ENCODE measurements at places on chromosomes 3 and 15.

- DNase-seq = no peak
These were observed 1444.5 kb upstream of the CADM2 start for GRCh38 chr3:83514130-83514914.

DNA sequence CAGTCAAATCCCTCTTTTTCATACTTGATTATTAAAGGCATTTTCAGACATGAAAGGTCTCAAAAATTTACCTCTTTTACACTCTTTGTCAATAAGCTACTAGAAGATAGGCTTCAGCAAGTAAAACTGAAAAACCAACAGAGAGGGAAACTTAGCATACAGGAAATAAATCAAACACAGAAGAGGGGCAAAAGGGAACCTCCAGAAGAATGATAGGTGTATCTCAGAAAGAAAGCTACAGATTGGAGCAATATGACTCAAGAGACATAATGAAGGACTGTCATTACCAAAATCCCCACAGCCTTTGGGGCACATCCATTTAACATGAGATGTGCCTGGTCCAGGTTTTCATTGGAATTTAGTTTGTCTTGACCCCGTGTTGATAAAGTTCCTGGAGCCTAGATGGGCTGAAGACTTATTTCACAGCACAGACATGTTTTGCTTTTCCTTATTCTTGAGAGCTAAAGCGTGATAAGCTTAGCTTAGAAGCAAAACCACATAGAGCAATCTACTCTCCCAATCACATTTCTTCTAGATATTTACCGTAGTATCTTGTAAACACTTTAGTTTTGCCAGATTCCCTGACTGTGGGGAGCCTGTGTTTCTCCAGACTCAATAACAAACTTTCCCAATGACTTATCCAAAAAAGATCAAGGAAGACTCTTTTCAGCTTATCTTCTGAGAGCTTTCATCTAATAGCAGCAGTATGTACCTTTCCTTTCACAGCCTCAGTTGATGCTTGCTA is 11.7 kb downstream of the LRRFIP2 start:
- DNase-seq = no peak

DNA sequence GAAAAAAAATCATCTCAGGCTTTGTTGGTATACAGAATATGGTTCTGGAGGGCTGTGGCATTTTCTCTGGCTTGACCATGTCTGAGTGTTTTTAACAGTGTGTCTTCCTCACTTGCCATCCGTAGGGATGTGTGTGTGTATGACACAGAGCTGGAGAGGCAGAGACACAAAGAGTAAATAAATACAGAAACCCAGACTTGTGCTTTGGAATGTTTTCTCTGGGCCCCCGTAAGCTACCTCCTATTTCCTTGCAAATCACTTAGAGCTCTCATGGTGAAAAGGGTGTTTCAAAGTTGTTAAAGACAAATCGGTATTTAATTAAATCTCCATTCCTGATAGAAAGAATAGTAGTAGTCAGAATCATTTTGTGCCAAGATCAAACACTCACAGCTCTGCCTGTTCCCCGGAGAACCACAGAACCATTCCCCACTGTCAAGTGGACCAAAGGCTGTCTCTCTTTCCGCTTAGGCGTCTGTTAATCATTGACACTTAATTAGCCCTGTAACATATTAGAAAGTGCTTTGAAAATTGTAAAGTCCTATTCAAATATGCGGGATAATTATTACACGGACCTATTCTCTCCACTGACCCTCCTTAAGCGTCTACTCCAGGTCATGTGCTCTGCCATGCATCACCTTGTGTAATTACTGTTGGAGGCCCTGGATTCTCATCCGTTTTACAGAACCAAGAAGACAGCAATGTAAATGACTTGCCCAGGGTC is 313.6 kb upstream of the TLE3 start:
- DNase-seq = no peak

GRCh38 chr3:29397406-29397805 is 116.5 kb downstream of the RBMS3 start:
- DNase-seq = no peak

DNA sequence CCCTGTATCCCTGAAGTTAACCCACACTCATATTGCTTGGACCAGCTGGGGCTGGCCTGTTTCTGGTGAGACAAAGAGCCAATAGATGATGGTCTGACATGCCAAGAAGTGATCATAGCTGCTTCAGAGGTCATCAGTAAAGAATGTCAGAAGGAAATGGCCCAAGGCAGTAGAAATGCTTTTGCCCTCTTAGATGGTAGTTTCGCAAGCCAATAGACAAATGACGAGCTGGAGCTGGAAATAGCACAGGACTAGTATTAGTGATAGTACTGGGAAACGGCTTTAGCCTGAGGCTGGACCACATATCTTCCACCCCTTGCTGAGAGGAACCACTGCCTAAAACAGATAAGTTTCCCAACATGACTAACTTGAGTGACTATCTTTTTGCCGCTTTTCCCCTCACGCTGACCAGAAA is 176.1 kb upstream of the THBS1 start:
- no peak for DNase-seq

GRCh38 chr3:176861137-176861536 is 336.1 kb downstream of the TBL1XR1 start:
- no peak for DNase-seq

DNA sequence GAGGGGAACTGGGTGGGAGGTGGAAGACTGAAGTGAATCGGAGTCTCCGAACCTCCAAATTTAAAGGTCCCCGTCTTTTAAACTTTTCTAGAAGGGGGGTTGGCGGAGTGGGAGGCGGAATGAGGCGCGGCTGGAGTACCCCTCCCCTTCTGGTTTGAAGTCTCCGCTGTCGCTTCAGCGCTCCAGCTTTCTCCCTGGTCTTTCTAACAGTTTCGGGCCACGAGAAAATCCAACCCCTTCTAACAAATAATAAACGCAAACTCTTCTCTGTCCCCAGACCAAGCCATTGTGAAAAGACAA is 2.5 kb upstream of the MECOM start:
- DNase-seq = no peak
